Stimulated activated CD4-positive, alpha-beta T cell treated with anti-CD3 and anti-CD28 coated beads, Interleukin-15, amount 100 ng/mL, for 1 hour (primary cell): ENCODE measurements at places on chromosomes 13 and 19.

DNA sequence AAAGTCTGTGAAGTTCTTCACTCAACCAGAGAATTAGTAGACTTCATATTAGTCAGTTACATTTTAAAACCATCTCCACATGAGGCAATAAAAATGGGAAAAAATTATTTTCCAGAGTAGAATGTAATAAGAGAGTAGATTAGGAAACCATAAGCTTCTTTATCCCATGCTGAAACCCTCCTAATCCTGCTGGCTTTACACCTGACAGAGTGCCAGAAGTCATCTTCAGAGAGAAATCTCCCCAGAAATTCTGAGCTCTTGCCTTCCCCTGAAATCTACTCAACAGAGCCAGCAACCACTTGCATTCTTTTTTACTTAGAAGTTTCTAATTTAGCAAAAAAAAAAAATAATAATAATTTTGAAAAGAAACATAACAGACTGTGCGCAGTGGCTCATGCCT is 279.9 kb downstream of the NHLRC3 start:
- DNase-seq: no peak

GRCh38 chr13:85528491-85529217 is 270.6 kb downstream of the SLITRK6 start:
- no peak for DNase-seq

DNA sequence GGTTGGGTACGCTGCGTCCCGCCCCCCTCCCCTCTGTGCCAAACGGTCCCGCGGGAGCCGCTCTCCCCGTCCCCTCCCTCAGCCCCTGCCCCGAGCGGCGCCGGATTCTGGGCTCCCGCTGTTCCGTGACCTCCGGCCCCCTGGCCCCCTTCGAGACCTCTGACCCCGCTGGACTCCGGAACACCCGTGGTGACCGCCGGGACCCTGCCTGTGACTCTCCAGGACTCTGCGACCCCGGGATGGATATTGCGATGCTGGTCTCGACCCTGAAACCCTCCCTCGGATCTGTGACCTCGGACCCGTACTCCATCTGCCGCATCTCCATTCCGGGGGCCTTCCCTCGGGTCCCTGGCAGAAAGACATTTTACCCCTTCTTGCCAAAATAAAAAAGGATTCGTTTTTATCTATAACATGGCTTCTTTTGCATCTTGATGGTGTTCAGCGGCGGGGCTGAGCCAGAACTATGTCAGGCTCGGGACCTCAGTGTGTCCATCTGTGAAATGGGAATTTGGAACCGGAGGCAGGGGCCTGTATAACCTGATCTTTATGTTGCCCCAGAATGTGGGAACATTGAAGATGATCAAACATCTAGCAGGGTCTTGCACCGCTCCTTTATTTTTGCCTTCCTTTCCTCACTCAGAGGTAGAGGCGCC is 654 bp upstream of the MEGF8 start:
- DNase-seq: no peak

- no peak for DNase-seq
These were observed 14.0 kb downstream of the UNC13A start for GRCh38 chr19:17673937-17674799.

GRCh38 chr19:28126135-28126898 is 1086.6 kb downstream of the UQCRFS1 start:
- no peak for DNase-seq

GRCh38 chr13:54643863-54644262 is 1615.2 kb downstream of the OLFM4 start:
- DNase-seq: no peak

DNA sequence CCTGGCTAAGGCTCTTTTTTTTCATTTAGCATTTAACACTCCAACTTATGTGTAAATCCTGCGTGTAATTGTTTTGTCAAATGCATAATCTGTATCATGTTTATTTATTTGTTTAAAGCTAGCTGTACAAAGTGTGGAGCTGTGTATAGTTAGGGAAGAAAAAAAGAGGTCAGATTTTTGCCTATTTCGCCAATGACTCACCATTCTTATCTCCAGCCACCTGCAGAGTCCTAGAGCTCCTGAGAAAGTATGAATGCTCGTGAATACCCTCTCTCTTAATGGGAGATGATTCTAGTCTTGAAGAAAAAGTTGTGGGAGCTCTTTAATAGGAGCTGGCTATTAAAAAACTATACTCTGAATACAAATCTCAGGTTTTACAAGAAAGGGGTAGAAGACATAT is 778.8 kb upstream of the SLITRK5 start:
- DNase-seq: no peak

DNA sequence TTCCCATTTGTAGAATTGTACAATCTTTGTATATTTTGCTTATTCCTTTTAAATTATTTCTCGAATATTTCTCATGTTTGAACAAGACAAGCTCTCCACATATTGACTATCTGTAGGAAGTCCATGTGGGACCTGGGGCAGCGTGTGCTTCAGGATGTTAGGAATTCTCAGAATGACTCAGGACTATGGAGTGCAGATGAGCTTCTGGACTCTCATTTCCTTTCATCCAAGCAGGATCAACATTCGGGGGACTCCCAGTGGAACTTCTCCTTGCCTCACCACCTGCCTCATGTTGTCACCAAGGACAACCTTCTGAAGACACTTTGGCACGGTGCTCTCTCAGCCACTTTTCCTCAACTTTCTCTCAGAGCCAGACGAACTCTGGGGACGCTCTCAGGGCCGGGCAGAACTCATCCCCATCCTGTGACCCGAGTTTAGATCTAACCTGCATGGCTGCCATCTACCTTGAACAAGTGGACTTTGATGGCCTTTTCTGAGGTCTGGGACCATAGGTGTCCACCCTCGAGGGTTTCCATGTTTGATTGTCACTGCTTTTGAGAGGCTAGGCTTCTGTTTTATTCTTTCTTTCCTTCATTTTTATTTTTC is 441.7 kb downstream of the IRS2 start:
- no peak for DNase-seq

- DNase-seq: no peak
These were observed 179.0 kb downstream of the NUFIP1 start for GRCh38 chr13:44810061-44810840.

DNA sequence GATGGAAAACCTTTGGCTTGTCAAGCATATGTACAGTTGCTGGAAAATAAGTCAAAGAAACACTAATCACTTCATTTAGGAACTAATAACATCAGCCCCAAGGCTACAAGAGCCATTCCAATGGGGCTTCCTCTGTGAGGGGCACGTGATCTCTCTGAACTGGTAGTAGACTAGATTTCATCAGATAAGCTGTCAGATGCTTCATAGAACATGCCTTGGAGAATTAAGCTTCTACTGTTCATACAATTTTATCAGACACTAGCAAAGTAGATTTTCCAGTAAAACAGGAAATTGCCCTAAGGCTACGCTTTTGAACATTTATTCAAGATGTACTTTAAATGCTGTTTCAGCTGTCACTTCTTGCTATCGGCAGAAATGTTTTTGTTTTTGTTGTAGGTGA is 107.8 kb downstream of the EDNRB start:
- DNase-seq: no peak

GRCh38 chr13:46389457-46390451 is 2.7 kb upstream of the RUBCNL start:
- no peak for DNase-seq

- DNase-seq: no peak
These were observed 21.5 kb downstream of the ELL start for GRCh38 chr19:18500376-18500775.

DNA sequence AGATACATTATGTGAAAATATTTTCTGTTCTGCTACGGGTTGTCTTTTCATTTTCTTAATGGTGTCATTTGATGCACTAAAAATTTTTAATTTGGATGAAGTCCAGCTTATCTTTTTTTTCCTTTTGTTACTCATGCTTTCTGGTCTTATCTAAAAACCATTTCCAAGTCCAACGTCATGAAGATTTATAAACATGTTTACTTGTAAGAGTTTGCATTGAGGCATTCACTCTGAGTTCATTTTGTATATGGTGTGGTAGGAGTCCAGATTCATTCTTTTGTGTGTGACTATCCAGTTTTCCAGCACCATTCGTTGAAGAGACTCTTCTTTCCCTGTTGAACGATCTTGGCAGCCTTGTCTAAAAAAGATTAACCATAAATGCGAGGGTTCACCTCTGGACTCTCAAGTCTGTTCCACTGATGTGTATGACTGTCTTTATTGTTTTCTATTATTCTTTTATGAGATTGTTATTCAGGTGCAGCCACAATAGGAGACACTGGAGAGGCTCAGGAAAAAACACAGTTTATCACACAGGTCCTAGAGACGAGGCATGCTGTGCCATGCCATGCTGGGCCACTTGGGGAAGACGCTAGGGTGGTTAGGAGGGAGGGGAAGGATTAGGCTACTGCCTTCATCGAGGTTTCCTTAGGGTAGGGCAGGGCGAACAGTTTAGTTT is 35.0 kb downstream of the NAA16 start:
- no peak for DNase-seq
